Thoracic aorta (tissue), 2 donors: ENCODE measurements at places on chromosomes 2 and 18. TPM values are rescaled to one million over a fixed set of nuclear protein-coding genes. Genes with fewer than 3 reads are reported as not detected.

GRCh38 chr2:31354837-31355236 is 59.7 kb downstream of the XDH start:
- DNase-seq: no peak

DNA sequence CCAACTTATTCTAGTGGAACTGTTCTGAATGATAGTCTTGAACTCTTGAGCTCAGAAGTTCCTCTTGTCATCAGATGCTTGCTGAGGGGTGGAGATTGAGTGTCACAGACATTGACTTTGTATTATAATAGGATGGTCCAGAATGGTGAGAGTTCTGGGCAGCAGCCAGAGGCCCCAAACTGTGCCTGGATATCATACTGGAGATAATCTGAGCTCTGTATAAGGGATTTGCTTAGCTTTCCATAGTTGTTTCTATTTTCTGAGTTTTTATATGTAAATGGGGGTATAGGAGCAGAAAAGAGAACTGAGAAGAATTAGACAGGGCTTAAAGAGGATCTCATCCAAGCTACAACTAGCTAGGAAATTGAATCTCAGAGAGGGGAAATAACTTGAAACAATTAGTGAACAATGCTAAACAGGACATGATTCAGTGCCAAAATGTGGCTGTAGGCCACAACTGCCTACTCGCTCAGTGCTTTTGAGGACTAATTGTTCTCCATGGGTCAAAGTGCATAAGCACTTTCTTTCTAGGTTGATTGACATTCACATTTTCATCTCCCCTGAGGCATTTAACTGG is 10.1 kb upstream of the LCLAT1 start:
- DNase-seq: no peak

Gene GAREM1
- 15.4 TPM for total RNA-seq

Gene LMAN2L
- total RNA-seq: 12.8 TPM
